GM12891 (cell line): ENCODE measurements at places on chromosomes 4 and X.

DNA sequence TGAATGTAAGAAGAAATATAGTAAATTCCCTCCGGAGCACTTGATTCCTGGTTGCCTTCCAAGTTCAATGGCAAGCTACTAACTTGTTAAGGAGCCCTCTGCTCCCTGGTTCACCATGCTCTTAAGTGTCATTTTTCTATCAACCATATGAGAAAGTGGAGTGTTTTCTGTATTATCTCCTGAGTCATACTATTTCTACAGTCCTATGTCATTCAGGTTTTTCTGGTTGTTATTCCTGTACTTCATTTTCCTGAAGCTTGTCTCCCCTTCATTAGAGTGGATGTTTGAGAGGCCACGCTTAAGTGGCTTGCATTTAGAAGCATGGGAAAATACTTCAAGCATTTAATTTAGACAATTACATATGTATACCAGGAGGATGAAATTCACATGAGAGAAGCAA lies 14.7 kb upstream of the EPGN start:
- no peak for DNase-seq

DNA sequence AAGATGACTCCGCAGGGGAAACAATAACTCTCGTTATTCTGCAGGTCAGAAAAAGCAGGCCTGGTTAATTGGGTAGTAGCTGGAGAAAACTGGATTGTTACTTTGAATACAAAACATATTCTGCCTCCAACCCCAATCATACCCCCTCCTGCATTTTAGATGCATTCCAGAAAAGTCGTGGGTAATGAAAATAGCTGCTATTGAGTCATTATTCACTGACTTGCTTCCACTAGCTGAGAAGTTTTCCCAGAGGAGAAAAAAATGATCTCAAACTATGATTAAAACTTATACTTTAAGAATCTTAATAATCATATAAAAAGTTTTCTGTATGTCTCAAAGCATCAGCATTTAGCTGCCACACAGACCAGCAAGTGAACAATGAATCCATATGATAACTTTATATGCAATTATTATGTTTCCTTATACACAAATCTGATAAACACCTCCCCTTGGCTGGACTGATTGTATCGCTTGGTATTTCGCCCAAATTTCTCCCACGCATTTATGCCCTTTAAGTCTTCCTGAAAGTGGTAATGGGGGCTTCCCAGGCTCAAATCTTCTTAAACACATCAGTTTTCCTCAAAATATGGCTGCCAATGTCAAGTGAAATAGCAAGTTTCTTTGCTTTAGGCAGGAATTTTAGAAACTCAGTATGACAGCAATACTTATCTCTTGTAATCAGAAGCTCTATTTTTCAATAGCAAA lies 181.0 kb downstream of the LDB2 start:
- no peak for DNase-seq

- DNase-seq: no peak
Measured at GRCh38 chrX:85851418-85851817, 195.9 kb downstream of the CHM start.

DNA sequence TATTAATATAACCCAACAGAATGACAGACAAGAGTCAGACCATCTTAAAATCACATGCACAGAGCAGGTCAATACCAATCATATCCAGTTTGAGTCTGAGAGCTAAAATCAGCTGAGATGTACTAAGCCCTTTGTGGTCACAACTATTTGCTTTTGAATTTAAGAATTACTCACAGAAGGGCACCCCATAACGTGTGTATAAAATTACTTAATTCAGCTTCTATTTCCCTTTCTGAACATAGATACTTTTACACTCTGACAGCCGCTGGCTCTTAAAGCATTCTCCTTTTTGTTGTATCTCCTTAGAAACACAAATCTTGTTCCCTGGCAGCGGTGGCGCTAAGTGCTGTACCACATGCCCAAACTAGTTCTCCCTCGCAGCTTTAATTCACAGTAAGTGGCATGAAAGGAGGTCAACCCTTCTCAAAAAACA lies 14.8 kb upstream of the PPARGC1A start:
- DNase-seq: no peak

DNA sequence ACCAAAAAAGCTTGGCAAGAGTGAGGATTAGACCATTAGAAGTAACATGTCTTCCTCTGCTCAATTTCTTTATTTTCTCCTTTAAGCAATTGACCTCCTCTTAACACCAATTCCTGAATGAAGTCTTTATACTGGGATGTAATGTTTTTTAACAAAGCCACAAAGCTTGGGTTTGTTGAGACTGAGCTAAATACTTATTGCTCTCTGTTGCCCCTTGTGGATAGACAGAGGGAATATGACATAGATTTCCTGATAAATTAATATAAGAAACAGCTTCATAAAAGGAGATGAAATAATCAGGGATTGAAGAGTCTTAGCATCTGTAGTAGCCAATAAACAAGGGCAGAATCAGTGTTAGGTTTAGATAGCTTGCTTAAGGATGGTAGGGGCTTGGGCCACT lies 57.6 kb downstream of the CCDC160 start:
- DNase-seq: no peak

- DNase-seq: no peak
Measured at GRCh38 chrX:111005166-111005565, 90.8 kb upstream of the PAK3 start.

- DNase-seq: no peak
Measured at GRCh38 chrX:45794323-45794994, 593.8 kb upstream of the DIPK2B start.

- DNase-seq: no peak
Measured at GRCh38 chr4:25123236-25123635, 37.0 kb downstream of the SEPSECS start.

DNA sequence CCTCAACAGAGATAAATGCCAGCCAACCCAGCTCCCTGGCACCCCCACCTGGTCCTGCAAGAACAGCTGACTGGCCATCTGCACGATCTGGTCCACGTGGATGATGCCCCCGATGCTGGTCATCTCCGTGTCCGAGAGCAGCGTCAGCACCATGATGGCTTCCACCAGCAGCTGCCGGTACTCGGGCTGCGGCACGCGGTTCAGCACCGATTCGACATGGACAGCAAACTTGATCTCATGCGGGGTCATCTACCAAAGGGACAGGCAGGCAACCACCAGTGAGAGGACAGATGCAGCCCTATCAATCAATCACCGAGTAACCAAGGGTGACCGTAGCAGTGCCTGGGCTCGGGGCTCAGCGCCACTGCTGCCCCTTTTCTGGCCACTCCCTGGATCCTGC lies 89.8 kb downstream of the PHKA2 start:
- no peak for DNase-seq

DNA sequence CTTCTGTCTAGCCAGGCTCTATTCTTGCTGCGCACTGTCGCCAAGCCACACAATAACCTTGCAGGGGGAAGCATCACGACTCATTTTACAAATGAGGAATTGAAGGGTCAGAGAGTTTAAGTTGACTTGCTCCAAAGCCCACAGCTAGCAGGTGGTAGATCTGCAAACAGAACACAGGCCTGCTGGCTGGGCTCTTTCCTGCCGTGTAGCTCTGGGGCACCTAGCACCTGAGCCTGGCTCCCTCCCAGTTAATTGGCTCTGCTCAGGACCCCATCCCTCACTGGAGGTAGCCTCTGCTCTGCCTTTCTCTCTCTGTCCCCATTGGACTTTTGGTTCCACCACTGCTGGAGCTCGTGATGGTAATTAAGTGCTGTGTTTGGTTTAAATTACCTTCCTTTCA lies 98.5 kb downstream of the NSUN7 start:
- no peak for DNase-seq

DNA sequence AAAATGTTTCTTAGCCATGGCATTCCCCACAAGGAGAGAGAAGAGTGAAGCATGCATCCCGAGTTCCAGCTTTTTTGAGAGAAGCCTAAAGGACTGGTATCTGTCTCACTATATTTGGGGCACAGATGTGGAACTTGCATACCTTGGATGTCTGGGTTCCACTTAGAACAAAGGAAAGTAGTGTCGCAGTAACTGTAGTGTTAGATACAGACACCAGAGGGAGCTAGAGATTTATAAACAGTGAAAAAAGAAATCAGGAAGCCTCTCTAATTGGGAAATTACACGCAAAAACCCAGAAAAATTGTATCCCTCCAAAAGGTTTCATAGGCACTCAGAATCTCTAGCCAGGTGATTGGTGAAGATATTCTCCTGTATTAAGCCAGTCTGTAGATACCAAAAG lies 34.4 kb downstream of the AGTR2 start:
- no peak for DNase-seq

DNA sequence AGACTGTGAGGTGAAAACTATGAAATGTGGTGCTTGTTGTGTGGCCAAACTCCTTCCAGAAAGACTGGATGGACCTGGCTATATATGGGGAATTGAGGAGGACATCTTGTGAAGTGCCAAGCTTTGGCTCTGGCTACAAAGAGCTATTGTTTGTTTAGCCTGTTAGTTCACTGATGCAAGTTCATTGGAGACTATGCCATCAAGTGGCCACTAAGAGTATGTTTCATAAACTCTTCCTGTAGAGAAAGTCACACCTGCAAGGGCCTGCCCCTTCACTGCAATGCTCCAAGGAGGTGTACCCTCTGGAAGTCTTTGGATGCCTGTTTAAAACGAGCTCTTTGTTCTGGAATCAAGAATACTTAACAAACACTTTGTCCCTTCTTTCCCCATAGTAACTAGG lies 382.0 kb downstream of the GABRG1 start:
- DNase-seq: no peak
